ENCODE measurements at places on chromosomes 3 and 15. TPM values are rescaled to one million over a fixed set of nuclear protein-coding genes. Genes with fewer than 3 reads are reported as not detected.

GRCh38 chr3:11212784-11213183 lies 58.5 kb downstream of the HRH1 start:
- no peak for DNase-seq

- no peak for DNase-seq
These were observed 53.5 kb downstream of the TOP2B start for GRCh38 chr3:25611193-25611592.

GRCh38 chr3:184275381-184275701 lies 481 bp upstream of the ECE2 start:
- no peak for DNase-seq

DNA sequence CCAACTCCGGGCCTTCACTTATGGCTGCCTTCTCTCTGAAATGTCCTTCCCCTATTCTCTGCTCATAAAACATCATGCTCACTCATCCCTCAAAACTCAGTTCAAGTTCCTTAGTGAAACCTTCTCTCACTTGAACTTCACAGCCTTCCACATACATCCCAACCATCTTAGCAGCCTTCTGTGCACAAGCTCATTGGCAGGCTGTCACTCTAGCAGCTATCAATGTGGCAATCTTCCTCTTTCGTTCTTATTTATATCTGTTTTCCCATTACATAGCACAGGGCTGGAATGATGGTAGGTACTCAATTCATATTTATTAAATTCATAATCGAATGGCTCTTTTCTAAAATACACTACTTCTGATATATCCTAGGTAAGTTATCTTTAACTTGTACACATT lies 66.4 kb upstream of the MCTP2 start:
- no peak for DNase-seq

- DNase-seq: no peak
These were observed 52.8 kb upstream of the THUMPD3 start for GRCh38 chr3:9310043-9310442.

DNA sequence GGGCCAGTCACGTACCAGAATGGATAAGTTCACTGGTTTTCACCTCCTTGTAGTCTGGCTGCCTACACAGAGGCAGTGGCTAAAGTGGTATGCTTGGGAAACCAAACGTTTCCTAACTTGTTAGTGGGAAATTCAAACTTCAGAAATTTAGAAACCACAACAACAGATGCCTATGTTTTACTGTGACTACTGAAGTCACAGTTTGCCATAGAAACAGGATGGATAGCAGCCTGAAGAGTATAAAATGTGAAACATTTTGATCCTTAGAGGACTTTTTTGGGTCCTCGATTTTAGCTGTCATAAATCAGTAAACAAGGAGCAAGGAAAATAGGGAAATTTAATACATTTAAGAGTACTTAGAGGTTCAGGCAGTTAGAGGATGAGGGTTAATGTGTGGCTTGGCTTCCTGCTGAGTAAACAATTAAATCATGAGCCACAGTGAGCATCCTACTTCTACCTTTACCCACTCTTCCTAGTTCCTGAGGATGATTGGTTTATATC lies 48.6 kb downstream of the CMSS1 start:
- DNase-seq: no peak

- DNase-seq: no peak
These were observed 155.5 kb upstream of the TMC3 start for GRCh38 chr15:81529481-81529880.

DNA sequence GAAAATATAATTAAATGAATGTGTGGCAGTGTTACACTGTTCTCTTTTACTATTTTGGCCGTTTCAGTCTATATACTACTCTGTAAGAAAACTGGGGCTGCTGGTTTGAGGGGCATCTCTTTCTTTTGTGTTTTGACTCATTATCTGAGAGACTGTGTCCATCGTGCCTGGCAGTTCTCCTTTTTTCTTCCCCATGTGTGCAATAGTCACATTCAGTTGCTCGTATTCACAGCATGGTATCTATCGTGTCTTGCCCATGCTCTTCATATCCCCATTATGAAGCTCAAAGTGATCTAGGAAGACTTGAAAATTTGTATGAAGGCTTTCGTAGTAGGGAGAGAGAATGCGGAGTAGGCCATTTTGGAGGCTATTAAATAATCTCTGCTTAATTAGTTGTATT lies 29.8 kb upstream of the FAH start:
- no peak for DNase-seq

GRCh38 chr15:68734881-68735280 lies 85.8 kb downstream of the ANP32A start:
- DNase-seq: no peak

DNA sequence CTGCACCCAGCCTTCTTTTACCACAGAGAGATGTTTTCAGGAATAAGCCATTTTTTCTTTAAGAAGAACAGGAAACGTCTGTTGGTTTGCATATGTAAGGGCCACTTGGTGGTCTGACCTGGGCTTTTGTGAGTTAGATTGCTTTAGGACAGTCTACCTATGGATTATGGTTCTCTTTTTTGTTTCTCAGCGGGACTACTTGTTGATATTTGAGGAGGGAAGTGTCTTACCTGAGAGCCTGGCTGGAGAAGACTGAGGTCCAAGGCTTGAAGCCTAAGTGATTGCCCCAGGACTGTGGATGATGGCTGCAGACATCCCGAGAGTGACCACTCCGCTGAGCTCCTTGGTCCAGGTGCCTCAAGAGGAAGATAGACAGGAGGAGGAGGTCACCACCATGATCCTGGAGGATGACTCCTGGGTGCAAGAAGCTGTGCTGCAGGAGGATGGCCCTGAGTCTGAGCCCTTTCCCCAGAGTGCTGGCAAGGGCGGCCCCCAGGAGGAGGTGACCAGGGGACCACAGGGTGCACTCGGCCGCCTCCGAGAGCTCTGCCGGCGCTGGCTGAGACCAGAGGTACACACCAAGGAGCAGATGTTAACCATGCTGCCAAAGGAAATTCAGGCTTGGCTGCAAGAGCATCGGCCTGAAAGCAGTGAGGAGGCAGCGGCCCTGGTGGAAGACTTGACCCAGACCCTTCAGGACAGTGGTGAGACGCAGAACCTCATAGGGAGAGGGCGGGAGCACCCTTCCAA lies 3.0 kb downstream of the ZSCAN2 start:
- no peak for DNase-seq

GRCh38 chr3:169104972-169105371 lies 558.5 kb downstream of the MECOM start:
- DNase-seq: no peak

- no peak for DNase-seq
These were observed 51.5 kb downstream of the PLCL2 start for GRCh38 chr3:16936233-16936632.

Gene TRIM42
- total RNA-seq: not detected

Gene C3orf20
- total RNA-seq: not detected

Gene LRRC28
- 9.9 TPM for total RNA-seq

Gene ZNF620
- 10.1 TPM for total RNA-seq

Gene C3orf85
- total RNA-seq: not detected
